ENCODE measurements at places on chromosomes 16 and 17.
A peak's percentile ranks its signal among the peaks of the same experiment; 100 is the strongest.

DNA sequence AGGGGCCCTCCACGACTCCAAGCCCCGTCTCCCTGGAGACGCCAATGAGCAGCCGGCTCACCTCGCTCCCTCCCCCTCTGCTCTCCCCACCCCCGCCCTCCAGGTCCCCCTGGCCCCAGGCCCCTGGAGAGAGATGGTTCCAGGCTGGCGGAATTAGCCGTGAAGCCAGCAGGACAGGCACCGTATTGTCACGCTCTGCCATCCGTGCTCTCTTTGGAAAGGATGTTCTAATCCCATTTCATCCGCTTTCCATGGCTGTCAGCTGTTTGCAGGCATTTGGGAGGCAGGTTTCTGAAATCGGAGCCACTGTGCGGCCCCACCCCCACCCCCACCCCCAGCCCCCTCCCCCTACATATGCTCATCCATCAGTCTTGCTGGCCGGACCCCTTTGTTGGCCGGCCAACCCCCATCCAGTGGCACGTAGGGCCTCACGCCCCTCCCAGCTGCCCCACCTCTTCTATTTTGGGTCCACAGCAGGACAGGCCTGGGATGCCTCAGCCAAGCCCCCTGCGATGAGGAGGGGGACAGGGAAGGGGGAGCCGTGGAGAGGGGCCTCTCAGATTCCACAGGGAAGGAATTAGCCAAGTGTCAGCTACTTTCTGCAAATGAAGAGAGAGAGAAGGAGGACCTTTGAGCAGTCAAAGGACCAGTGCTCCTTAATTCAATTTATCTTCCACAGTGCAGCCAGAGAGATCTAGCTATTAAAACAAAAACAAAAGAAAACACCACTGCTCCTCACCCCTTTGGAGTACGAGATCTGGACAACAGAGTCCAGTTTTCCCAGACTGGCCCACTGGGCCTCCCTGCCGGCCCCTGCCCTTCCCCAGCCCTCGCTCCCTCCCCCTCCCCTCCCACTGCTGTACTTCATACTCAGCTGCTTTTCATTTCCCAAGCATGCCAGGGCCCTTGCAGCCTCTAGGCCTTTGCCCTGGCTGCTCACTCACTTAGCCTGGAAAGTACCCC is 30.7 kb downstream of the SDK2 start:
- DNase-seq, result no peak

- no peak for DNase-seq
Measured at GRCh38 chr17:49352587-49353154, 9.4 kb downstream of the ZNF652 start.

DNA sequence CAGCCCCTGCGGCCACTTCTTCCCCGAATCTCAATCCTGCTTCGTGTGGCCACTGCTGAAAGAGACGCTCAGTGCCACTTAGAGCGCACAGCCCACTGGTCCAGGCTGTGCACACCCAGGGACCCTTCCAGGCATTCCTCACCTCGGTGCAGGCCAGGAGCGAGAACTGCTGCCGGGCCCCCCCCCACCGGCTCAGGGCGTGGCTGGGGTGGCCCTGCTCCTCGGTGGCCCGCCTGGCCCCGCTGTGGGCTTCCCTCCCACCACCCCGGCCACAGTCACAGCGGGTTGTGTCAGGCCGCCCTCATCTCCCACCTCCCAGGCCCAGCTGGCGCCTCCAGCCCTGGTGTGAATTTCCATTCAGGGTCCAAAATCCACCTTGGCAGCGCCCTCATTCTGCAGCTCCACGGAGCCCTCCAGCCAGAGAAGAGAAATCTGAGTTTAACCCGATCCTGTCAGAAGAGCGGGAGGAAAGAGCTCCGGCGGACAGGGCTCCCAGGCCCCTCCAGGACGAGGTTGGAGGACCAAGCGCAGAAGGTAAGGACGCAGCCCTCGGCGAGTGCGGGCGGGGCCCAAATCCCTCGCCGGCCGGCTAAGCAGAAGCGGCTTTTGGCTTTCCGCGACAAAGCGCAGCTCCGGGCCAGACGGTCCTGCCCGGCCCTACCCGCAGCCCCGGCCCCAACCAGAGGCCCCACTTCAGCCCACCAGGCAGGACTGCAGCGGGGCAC is 12.0 kb downstream of the TBC1D16 start:
- no peak for DNase-seq

DNA sequence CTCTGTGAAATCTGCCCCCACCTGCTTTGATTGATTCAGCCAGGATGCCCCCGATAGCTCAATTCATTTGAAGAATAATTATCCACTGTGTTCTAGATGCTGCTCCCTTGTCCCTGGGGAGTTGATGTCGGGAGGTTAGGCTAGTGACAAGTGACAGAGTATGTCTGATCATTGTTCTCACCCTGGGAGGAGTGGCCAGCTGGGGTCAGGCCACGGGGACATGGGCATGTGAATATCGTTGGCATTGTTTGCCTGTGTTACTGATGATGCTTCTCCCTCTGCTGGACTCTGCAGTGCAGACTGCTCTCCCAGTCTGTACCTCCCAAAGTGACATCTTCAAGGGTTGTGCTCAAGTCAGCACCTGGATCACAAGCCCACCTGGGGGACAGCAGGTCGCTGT is 89.9 kb upstream of the C16orf82 start:
- no peak for DNase-seq

- DNase-seq, result no peak
Measured at GRCh38 chr16:79420493-79420892, 180.0 kb downstream of the MAF start.

DNA sequence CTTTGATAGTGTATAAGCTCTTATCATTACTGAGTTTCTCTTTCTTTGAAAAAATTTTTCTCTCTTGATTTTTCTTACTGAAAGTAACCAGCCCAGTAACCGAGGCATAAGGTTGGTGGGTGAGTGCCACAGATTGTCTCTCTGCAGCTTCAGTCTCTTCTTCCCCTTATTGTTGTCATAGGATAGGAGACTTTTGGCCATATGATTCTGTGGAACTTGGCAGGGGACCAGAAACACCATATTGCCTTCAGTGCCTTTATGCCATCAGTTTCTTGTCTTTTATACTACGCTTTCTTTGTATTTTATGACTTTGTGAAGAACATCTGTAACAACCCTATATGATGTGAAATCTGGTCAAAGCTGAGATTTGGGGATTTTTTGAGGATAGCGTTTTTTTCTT is 341.6 kb upstream of the TBX2 start:
- DNase-seq, result no peak

- DNase-seq, result no peak
Measured at GRCh38 chr16:31427441-31428278, 500 bp downstream of the COX6A2 start.

GRCh38 chr17:2030779-2031163 is 818 bp downstream of the DPH1 start:
- DNase-seq, result no peak

DNA sequence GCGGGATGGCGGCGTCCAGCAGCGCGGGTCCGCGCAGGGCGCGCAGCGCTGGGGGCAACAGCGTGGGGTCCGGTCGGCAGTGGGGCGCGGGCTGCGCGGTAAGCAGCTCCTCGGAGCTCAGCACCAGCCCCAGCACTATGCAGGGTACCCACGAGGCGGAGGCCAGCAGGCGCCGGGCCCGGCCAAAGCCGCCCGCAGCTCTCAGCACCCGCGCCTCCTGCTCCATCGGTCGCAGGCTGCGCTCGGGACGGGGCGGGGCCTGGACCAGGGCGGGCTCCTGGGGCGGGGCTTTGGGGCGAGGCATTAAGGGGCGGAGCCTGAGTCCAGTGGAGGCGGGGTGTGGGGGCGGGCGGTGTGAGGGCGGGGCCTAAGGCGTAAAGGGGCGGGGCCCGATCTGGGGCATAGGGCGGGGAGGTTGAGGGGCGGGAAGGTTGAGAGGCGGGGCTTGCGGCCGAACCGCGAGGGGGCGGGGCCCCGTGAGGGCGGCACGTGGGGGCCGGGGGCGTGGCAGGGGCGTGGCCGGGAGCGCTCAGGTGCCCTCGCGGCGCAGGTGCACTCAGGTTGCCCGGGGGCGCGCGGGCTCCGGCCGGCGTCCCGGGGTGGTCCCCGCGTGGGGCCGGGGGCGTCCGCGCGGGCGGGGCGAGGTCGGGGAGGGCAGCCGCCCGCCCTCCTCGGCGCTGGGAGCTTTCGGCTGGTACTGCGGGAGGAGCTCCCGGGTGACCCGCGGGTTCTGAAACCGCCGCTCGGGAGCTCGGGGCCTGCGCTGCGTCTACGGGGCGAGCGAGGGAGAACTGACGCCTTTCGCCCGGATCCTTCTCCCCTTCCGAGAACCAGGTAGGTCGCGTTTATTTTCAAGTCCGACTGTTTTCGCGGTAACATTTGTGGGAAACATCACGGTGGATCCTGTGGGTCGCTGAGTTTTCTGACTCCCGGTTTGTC is 1.4 kb upstream of the SLC22A31 start:
- DNase-seq, result no peak

GRCh38 chr17:19000531-19001325 is 3.8 kb downstream of the FAM83G start:
- no peak for DNase-seq

DNA sequence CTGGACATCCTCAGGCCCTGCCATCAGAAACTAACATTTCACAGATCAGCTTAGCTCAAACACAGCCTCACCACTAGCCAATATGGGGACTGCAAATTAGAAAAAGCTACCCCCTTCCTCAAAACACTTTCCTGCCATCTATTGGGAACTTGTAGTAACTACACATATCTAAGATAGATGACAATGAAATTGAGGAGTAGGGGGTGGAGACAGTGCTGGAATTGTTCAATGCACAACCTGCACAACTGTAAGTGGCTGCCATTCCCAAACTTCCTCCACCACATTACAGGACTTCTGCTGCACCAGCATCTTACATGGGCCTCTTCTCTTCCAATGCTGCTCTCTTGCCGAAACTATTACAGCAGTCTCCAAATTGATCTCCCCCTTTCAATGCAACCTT is 21.9 kb downstream of the AIPL1 start:
- no peak for DNase-seq

GRCh38 chr16:80936410-80936809 is 70.3 kb downstream of the CMC2 start:
- DNase-seq, result no peak

- DNase-seq, result no peak
Measured at GRCh38 chr17:2883544-2884213, 87.4 kb downstream of the RAP1GAP2 start.

- DNase-seq, result no peak
Measured at GRCh38 chr17:7042501-7043181, 1.3 kb downstream of the SLC16A11 start.

DNA sequence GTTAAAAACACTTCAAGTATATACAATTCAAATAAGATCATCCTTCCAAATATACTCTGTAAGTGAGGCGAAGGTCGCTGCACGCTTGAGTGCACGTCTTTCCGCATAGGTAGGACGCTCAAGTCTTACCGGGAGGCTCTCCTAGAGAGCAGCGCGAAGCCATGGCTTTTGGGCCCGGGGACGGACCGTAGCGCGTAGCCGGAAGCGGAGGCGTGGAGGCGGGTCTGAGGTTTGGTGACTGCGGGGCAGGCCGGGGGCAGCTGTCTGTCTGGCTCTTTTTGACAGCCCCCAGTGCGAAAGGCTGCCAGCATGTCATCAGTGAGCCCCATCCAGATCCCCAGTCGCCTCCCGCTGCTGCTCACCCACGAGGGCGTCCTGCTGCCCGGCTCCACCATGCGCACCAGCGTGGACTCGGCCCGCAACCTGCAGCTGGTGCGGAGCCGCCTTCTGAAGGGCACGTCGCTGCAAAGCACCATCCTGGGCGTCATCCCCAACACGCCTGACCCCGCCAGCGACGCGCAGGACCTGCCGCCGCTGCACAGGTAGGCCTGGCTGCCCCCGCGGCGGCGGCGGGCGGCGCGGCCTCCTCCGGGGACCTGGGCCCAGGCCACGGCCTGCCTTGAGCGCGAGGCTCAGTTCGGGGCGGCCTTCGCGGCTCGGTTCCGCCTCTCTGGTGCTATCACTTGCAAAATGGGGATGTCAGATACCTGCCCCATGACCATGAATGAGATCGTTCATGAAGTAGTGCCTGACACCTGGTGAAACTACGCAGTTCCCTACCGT is at the start of gene LONP2:
TSS of gene LONP2 (plus strand) at position 221 of the 783 bp plus-strand sequence. CDS start at position 310, 89 bp downstream.
- peak; percentile 70 for DNase-seq

- no peak for DNase-seq
Measured at GRCh38 chr17:82370471-82371332, 863 bp upstream of the UTS2R start.

DNA sequence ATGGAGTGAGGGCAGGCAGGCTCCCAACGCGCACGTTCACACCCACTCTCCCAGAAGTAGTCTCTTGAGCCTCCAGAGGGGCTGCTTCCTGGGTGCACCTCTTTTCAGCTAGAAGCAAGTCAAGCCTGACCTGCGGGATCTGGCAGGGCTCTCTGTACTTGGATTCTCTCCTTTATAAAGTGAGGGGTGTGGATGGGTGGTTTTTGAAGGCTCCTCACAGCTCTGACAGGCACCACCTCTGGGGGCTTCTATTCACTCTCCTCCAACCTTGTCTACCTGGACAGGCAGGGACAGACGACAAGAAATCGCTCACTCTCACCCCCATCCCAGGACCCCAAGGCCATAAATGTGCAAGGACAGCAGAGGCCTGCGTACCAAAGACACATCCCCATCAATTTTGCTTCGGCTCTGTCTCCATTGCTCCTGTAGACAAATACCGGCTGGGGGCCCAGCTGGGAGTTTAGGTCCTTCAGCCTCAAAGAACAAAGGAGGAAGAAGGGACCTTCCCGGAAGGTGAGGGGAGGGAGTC is 814 bp upstream of the DYNLL2 start:
- no peak for DNase-seq

DNA sequence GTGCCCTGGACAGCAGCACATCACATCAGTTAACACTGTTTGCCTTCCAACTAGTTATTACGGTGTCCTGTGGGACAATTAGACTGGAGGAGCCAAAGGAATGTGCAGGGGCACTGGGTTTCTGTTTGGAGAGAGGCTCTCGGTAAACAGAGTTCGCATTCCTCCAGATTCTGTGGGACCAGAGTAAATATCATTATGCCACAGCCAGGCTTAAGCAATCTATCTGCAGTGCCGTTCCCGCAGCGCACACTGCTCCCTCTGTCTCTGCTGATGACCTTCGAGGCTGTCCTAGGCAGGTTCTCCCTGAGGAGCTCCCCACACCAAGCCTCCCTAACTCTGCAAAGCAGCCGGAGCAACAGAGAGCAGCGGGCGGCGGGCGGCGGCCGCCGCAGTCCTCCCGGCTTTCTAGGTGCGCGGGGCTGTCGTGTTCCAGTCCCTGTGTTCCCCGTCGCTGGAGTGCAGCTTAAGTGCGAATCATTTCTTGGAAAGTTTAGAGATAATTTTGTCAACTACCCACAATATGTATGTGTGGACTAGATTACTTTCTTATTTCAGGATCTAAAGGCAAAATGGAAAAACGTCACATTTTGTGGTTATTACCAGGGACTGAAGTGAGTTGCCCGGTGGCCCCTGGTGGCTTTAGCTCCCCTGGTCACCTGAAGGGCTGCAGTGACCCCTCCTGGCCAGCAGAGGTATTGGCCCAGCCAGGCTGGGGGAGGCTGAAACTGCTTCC is 43.3 kb downstream of the PGS1 start:
- DNase-seq, result no peak

- no peak for DNase-seq
Measured at GRCh38 chr16:64051824-64052223, 1070.0 kb downstream of the CDH11 start.

DNA sequence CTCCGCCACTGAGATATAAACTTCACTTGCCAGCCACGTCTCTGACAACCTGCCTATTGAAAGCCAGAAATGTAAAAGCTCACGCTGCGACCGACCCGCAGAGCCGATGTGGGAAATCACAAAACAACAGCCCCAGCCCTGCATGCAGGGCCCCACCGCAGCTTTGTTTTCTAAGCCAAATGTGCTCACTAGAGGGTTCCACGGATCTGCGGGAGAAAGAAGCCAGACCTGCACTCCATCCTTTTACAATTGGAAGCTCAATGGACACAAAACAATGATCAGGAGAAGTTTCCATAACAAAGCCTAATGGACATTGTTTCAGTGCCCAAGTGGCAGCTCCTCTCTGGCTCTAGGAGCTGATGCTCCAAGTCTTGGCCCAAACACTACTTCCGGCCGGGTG is 33.1 kb downstream of the WIPI1 start:
- DNase-seq, result no peak
